ENCODE measurements at places on chromosomes 7 and 10.

DNA sequence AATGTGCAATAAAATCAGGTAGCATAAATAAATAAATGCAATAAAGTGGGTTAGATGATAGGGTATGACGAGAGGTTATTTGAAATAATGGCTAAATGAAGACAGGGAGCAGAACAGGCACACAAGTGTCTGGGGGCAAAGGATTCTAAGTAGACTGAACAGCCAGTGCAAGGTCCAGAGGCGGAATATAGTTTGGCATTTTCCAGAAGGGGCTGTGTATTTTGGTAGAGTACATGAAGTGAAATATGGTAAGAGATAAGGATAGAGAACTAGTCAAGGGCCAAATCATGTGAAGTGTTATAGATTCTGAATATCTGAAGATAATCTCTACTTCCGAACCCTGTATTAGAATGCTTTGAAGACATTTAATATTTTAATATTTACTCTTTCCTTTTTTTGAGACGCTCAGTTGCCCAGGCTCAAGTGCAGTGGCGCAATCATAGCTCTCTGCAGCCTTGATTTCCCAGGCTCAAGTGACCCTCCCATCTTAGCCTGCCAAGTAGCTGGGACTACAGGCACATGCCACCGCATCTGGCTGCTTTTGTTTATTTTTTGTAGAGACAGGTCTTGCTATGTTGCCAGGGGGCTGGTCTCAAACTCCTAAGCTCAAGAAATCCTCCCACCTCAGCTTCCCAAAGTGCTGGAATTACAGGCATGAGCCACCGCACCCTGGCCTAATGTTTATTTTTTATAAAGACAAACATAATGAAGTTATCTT, 44.4 kb upstream of the CD36 start:
- no peaks in the 10 kb centered on the region for H3K27me3 ChIP-seq
- H3K27ac ChIP-seq = no peak overlapping the region
- no peak overlapping the region for H3K4me3 ChIP-seq
- DNase-seq = no peak
- no peaks in the 10 kb centered on the region for H3K4me1 ChIP-seq
- no peaks in the 10 kb centered on the region for H3K36me3 ChIP-seq

DNA sequence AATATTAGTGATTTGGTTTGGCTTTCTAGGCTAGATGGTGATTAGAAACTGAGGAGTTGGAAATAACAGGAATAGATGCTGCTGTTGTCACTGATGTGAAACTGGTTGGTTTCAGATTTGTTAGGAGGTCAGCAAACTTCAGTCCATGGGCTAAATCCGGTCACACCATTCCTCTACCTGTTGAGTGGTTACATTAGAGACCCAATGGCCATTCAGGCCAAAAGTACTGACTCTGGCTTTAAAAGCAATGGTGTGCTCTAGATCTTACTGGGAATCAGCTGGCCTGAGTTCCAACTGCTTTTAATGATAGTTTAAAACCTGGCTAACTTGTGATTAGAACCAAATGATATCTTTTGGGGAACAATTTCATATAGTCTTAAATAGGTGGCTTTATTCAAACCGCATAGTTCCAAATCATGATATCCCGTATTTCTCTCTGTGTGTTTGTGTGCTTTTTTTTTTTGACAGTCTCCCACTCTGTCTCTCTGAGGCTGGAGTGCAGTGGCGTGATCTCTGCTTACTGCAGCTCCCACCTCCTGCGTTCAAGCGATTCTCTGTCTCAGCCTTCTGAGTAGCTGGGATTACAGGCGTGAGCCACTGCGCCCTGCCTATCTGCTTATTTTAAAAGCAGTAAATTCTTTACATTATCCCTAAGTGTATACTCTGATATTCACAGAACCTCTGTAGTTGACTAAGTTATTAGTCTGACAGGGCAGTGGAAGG, 7.8 kb upstream of the PBLD start:
- peaks cover 85% of the 10 kb centered on the region for H3K36me3 ChIP-seq
- no peak for DNase-seq
- no peaks in the 10 kb centered on the region for H3K27me3 ChIP-seq
- H3K4me3 ChIP-seq = no peak overlapping the region

DNA sequence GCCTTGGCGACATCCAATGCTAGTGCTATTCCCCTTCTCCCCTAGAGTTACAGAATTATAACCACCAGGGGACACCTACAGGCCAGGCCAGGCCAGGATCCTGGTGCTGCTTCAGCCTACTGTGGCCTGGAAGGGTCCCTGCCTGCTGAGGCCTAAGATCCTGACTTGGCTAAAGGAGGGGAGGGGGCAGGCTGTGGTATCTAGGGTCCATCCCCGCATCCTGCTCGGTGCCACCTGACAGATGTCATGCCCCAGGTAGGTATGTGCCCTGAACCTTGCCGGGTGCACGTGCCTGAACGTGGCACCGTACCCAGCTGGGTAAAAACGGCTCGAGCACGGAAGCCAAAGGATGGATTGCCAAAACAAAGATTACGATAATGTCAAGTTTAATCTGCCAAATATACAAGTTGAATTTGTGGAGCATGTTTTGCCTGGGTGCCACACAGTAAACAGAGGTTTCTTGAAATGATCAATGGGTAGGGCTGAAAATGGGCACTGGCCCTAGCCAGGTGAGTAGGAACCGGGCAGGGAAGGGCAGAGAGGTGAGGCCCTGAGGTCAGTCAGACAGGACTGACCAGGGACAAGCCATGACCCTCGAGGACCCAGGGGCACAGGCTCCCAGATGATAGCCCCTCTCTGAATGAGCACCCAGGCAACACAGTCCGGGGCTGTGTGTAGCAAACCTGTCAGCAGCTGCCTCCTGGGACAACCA, 12.6 kb downstream of the PDAP1 start:
- no peak for DNase-seq
- H3K36me3 ChIP-seq = peaks cover 80% of the 10 kb centered on the region
- H3K27me3 ChIP-seq = no peaks in the 10 kb centered on the region
- H3K4me1 ChIP-seq = peaks cover 2% of the 10 kb centered on the region

- H3K4me3 ChIP-seq = no peak overlapping the region
- H3K36me3 ChIP-seq = no peaks in the 10 kb centered on the region
- H3K4me1 ChIP-seq = no peaks in the 10 kb centered on the region
These were observed 140.3 kb downstream of the FOXP2 start for GRCh38 chr7:114554781-114555537.

DNA sequence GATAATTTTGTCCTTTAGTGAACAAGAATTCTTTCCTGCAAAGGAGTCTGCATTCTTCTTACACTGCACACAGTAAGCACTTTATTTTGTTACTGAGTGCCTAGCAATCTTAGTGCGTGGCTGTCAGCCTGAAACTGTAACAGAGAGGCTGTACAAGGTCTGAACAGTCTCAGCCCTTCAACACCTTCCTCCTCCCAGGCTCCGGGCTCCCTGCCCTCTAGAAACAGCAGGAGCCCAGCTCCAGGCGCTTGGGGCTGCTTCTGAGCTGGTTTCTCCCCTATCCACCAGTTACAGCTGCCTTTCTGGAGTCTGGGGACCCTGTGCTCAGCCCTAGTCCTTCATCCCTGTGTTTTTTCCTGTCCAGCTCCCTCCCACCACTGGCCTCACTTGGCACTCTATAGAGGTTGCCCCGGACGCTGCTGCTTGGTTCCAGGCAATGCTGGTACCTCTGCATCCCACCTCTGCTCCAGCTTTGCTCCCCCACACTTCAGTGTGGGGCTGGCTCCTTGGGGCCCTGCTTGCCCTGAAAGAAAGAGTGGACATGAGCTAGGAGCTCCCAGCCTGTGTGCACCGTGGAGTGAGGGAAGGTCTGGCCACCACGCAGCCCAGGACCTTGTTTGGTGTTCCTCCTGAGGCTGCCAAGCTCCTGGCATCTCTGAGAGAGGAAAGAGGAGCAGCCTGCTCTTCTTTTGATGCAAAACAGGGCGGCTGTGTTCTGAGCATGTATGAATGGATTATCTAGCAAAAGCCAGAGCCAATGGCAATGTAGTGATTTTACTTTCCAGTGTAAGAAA, 251.2 kb upstream of the GRB10 start:
- no peaks in the 10 kb centered on the region for H3K27me3 ChIP-seq
- no peak overlapping the region for H3K4me3 ChIP-seq
- DNase-seq = no peak

DNA sequence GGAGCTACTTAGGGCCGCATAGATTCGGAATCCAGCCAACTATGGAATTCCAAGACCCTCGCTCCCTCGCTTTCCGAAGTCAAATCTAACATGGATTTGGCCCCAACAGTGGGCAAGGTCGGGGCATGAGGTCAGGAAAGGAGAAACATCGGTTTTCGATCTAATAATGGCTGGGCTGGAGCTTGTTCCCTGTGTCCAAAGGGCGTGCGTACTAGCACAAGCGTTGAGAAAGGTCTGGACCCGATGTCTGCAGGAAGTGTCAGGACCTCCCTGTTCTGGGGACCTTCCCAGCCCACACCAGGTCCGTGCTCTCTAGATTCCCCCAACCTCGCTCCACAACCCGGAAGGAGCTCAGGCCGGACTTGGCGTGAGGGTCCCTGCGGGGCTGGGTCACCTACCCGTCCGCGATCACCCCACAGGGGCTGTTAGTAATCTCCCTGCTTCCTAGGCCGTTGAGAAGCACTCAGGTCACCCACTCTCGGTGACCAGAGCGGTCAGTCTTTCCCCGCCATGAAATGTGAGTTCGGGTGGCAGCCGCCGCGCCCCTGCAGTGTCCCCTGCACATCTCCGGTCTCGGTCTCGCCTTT, 4.8 kb downstream of the FEZF1 start:
- peak overlapping the region; percentile 87 for H3K4me3 ChIP-seq
- H3K27ac ChIP-seq = no peak overlapping the region
- H3K4me1 ChIP-seq = peaks cover 2% of the 10 kb centered on the region
- peaks cover 36% of the 10 kb centered on the region for H3K27me3 ChIP-seq

DNA sequence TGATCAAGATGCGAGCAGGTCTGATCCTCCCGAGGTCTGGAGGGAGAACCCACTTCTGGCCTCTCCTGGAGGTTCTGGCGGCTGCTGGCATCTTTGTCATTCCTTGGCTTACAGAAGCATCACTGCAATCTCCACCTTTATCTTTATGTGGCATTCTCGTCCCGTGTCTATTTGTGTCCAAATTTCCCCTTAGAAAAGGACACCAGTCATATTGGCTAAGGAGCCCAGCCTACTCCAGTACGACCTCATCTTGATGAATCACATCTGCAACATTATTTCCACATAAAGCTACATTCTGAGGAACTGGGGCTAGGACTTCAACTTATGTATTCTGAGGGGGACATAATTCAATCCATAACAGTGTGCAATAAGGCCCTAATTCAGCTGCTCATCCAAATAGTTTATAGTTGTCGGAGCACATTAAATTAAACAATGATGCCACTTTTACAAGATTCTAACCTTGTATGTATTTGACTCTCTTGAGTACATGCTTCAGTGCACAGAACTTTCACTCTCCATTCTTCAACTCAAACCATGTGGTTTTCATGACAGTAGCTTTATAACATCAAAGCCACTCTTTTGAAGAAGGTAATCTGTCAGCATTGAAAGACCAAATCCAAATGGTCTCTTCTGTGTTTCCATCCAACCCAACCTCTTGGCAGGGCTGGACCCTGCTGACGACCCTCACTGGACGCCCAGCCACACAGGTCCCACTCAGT, 86.2 kb upstream of the DDC start:
- peaks cover 18% of the 10 kb centered on the region for H3K36me3 ChIP-seq
- no peak overlapping the region for H3K4me3 ChIP-seq

GRCh38 chr10:116461680-116462079, 34.0 kb downstream of the PNLIPRP3 start:
- no peak for DNase-seq
- H3K27me3 ChIP-seq = no peaks in the 10 kb centered on the region
- no peak overlapping the region for H3K27ac ChIP-seq

DNA sequence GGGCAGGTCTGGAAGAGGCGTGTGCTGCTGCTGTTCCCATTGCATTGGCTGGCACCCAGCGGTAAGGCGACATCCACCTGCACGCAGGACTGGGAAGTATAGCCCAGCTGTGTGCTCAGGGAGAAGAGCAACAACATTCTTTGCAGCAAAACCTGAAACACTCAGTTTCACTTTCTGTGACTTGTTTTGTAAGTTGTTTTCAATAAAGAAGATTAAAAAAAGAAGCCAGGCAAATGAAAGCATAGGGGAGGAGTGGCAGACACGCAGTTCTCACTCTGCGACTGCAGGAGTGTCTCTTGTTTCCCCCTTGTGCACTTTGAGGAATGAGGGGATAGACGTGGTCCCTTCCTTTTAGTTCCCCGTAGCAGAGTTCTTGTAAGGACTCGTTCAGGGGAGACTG, 5.8 kb downstream of the FBH1 start:
- H3K36me3 ChIP-seq = peaks cover 51% of the 10 kb centered on the region
- H3K27me3 ChIP-seq = no peaks in the 10 kb centered on the region
- H3K4me3 ChIP-seq = 0 out of 2 replicates have a peak overlapping the region, but pooled peaks have one; percentile 5
- H3K4me1 ChIP-seq = no peaks in the 10 kb centered on the region
- DNase-seq = no peak

DNA sequence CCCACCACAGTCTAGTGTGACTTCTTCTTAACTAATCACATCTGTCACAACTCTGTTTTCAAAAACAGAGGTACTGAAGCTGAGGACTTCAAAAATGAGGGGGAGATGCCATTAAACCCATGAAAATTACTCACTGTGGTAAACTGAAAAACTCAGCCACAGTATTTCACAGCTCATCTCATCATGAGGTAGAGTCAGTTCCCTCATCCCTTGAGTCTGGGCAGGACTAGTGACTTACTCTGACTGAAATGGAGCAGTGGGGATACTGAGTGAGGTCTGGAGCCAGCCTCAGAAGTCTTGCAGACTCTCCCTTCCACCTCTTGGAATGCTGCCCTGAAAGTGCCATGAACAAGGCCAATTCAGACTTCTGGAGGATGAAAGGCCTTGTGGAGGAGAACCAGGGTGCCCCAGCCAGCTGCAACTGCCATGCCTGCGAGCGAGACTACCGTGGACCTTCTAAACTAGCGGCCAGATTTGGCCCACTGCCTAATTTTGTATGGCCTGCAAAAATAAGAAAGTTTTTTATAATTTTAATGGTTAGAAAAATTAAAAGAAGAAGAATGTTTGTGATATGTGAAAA, 24.7 kb upstream of the ANKRD1 start:
- H3K4me3 ChIP-seq = no peak overlapping the region
- no peaks in the 10 kb centered on the region for H3K4me1 ChIP-seq
- no peak overlapping the region for H3K27ac ChIP-seq
- H3K36me3 ChIP-seq = no peaks in the 10 kb centered on the region
- no peak for DNase-seq

- no peak overlapping the region for H3K27ac ChIP-seq
- peaks cover 10% of the 10 kb centered on the region for H3K4me1 ChIP-seq
- H3K27me3 ChIP-seq = no peaks in the 10 kb centered on the region
These were observed 46.8 kb downstream of the NRAP start for GRCh38 chr10:113617086-113617485.

GRCh38 chr7:16933296-16934279, 51.8 kb upstream of the AGR3 start:
- H3K36me3 ChIP-seq = no peaks in the 10 kb centered on the region
- H3K4me3 ChIP-seq = no peak overlapping the region
- H3K4me1 ChIP-seq = no peaks in the 10 kb centered on the region
- H3K27me3 ChIP-seq = no peaks in the 10 kb centered on the region
- H3K27ac ChIP-seq = no peak overlapping the region
- no peak for DNase-seq

DNA sequence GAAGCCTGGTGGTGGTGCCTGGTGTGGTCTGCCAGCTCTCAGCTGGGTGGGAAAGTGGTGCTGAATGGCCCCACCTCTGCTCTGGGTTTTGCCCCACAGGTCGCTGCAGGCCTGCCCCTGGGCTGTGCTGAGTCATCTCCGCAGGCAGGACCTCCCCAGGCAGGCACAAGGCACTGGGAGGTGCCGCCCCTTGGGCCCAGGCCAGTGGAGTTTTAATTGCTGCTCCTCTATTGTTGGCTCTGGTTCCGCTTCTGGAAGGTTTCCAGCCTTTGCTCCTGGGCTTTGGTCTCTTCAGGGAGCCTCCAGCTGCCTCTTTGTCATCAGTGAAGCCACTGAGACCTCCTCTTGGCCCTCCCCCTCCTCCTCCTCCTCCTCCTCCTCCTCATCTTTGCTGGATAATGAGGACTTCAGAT, 180.3 kb upstream of the GRB10 start:
- H3K27ac ChIP-seq = no peak overlapping the region
- H3K4me3 ChIP-seq = no peak overlapping the region
- H3K27me3 ChIP-seq = peaks cover 19% of the 10 kb centered on the region
- H3K36me3 ChIP-seq = peaks cover 37% of the 10 kb centered on the region
